ENCODE measurements at places on chromosomes 11 and 22.

GRCh38 chr11:832529-833113 lies at the start of gene CD151:
Gene CD151, plus strand, starts transcription at chr11:832952. Its CDS starts 3,118 bp downstream, at chr11:836070.
- no peak for DNase-seq

DNA sequence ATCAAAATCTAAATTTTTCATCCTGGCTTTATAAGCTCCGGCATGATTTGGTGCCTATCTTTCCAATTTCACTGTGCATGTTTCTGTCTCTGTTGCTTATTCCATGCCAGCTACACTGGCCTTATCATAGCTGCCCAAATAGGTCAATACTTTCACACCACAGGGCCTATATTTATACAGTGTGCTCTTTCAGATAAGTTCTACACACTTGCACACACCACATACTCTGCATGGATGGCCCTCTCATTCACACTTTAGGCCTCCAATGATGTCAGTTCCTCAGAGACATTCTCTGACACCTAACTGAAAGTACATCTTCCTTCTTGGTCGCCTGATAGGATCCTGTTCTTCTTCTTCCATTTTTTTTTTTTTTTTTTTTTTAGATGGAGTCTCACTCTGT lies 7.0 kb downstream of the ALG8 start:
- no peak for DNase-seq

GRCh38 chr11:76810151-76810853 lies 27.1 kb downstream of the TSKU start:
- DNase-seq = no peak

DNA sequence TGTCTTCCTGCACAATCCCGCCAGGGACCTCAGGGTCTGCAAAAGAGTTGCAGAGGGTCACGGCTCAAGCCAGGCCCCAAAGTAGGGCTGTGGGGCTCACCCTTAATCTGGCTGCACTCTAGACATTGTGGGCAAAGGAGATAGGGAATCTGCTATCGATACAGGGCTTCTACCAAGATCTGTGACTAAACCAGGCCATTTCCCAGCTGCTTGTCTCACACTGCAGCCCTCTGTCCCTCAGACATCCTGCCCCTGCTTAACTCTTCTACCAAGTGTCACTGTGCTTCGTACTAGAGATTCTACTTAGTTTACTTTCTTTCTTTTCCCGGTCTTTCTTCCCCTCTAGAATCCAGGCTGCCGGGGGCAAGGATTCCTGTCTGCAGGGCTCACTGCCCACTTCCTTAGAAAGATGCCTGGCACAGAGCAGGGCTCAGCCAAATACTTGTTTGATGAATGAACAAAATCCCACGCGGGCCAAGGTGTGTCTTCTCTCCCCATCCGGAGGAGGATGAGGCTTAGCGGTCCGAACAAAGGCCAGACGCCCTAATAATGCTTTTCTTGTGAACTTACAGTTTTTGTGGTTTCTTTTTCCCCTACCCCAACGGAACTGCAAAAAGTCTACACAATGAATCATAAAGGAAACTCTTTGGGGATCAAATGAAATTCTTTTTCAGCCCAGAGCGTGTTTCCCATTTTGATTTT lies 61.3 kb upstream of the ANO1 start:
- no peak for DNase-seq

DNA sequence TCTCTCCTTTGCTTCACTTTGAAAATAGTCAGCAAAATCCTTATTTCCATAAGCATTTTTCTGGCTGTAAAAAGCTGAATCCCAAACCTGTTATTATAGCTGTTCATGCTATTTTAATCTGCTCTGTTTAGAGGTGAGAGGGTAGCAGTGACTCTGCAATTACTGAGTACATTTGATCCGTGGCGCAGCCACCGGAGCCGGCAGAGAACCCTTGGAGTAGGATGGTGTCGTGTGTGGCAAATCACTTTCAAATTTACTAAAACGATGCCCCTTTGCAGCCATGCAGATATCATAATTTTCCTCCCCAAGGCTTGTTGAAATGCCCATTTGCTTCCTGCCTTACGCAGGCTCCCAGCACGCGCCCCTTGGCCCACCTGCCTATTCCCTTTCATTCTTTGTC lies 69.6 kb downstream of the ZBTB16 start:
- no peak for DNase-seq

- no peak for DNase-seq
These were observed at the start of gene PRRG4 for GRCh38 chr11:32829680-32830412. Gene PRRG4, plus strand, starts transcription at chr11:32829927. Its CDS starts 603 bp downstream, at chr11:32830530.

GRCh38 chr11:43576803-43577521 lies 103.6 kb upstream of the HSD17B12 start:
- DNase-seq = no peak

DNA sequence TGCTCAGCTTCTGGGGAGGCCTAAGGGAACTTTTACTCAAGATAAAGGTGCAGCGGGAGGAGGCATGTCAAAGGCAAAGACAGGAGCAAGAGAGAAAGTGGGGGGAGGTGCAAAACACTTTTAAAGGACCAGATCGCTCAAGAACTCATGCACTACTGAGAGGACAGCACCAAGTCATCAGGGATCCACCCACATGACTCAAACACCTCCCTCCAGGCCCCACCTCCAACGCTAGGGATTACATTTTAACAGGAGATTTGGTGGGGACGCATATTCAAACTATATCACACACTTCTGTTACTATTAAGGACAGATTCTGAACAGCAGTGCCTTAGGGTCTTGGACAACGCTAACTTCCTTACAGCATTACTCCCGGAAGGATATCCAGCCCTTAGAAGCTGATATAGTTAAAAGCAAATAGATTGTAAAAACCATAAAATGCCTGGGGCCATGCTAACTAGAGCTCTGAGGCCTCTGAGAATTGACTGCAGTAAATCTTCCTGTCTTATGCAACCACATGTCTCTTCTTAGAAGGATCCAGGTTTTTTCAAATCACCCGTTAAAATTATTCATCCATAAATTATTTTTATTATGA lies 16.7 kb upstream of the ZC3H12C start:
- no peak for DNase-seq
